ENCODE measurements at places on chromosomes 4 and X.

- peak; percentile 8 for DNase-seq
These were observed 79.8 kb downstream of the HCCS start for GRCh38 chrX:11190745-11191510.

- DNase-seq, result no peak
These were observed 127.6 kb downstream of the LDB2 start for GRCh38 chr4:16770710-16771285.

DNA sequence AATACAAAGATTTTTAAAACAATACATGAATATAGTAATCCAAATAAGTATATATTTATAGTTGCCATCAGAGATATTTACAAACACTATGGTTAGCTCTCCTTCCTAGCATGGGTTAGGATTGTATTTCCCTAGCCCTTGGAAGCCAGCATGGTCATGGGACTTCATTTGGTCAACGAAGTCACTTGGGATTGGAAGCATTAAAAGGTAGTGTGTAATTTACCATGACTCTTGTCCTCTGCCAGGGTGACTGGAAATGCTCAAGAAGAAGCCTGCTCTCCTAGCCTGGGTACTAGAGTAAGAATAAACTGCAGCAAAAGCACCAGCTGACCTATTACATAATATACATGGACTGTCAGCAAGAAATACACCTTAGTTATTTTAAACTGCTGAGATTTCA, 102.9 kb downstream of the COL25A1 start:
- DNase-seq, result no peak

- DNase-seq, result no peak
These were observed 283.6 kb upstream of the CTSO start for GRCh38 chr4:156237231-156237630.

GRCh38 chrX:154046031-154046781, 26.5 kb upstream of the IRAK1 start:
- DNase-seq, result no peak
